ENCODE measurements at places on chromosomes 12 and 14.

DNA sequence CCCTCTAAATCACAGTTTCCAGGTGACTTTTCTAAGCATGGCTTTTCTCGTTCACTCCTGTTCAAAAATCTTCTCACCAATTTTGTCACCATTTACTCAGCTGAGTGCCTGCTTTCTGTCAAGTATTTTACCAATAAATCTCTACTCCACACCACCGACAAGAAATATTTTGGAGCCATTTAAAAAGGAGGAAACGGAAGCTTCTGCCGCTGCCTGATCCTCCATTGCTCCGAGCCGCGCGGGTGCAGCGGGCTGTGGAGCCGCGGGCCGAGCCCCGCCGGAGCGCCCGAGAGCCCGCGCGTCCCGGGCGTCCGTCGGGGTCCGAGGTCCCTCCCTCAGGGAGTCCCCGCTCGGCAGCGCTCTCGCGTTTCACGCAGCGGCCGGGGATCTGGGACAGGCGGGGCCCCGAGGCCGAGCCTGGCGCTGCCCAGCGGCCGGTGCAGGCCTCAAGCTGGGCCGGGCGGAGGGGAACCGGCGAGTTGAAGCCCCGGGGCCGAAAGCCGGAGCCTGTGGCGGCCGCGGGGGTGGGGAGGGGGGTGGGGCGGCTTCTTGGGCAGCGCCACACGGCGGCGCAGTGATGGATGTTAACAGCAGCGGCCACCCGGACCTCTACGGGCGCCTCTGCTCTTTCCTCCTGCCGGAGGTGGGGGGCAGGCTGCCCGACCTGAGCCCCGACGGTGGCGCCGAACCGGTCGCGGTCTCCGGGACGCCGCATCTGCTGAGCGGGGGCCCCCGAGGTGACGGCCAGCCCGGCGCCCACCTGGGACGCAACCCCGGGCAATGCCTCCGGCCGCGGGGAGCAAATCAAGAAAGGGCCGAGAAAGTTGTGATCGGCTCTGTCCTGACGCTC, 1.1 kb upstream of the HEBP1 start:
- peak; percentile 77 for DNase-seq

- DNase-seq: no peak
Observed at GRCh38 chr12:126358806-126359205, 1293.6 kb downstream of the AACS start.

DNA sequence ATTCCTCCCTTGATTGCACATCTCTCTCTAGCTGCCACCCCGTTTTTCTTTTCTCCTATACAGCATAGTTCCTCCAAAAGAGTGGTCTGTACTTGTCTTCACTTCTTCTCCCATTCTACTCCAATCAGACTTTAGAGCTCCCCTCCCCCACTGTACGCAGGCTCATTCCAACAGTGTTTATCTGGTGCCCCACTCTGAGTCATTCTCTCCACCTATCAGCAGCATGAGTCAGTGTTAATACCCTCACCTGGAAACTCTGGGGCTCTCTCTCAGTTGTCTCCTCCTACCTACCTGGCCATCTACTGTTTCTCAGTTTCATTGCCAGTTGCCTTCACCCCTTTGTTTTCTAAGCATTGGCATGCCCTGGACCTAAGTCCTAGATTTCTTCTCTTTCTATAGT, 175.1 kb upstream of the ARHGAP5 start:
- DNase-seq: no peak

DNA sequence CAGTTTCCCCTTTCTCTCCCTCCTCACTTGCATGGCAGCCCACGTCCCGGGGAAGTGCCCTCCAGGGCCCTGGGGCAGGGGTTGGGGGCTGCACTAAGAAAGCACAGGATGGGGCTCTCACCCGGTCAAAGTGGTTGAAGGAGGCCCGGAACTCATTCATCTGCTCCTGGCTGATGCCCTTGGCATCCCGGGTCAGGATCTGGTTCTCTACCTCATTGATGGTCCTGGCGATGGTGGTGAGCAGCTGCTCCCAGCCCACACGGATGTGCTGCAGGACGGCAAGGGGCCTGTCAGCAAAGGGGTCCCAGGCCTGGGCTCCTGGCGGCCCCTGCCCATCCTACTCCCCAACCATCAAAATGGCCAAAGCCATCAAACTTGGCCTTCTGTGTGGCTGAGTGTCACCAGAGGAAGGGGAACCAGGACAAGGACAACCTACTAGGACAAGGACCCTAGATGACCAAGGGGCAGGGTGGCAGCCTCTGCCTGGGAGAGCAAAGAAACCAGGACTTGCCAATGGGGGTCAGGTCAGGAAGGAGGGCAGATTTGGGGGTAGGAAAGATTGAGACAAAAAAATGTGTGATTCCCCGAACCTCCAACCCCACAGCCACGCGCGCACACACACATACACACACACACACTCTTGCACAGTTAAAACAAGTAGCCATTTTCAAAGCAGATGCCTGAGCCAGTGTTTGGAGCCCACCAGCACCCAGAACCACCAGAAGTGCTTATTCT, 87.1 kb upstream of the ZFP36L1 start:
- no peak for DNase-seq

DNA sequence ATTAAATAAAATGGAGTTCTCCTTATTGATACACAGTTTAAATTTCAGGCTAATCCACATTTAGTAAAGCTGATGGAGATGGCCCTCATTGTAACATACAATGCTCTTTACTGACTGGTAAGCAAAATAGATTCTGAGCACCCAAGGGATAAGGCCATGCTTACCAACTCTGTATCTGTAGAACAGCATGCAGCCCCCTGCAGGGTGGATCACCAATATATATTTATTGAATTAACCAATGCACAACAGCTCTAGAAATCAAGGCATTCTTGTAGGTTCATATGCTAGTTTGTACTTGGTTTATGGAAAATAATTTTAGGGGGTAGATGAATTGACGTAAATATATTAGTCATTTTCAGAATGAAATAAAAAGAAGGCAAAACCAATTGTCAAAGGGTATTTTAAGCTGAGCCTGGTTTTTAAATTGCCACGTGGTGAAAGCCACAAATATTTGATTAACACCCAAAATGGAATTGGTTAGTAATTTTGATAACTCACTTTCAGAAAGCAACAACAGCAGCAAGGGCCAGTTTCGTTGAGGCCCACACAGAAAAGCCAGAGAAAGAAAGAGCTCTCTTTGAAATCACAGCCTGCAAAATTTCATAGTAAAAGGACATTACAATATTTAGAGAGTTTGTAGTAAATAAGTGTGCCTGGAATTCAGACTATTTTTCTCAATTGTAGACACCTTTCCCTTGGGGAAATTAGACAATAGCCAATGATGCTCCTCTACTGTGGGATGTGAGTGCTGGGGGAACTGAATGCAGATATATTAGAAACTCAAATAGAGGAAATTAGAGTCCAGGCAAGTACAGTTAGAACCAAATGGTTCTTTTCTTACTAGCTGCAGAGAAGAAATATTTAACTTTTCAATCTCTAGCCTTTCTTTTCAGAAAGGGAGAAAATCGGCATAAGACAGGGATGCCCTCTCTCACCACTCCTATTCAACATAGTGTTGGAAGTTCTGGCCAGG, 216.2 kb upstream of the ABCD2 start:
- DNase-seq: no peak

- DNase-seq: no peak
Observed at GRCh38 chr12:13609894-13610679, 371.3 kb downstream of the GRIN2B start.

DNA sequence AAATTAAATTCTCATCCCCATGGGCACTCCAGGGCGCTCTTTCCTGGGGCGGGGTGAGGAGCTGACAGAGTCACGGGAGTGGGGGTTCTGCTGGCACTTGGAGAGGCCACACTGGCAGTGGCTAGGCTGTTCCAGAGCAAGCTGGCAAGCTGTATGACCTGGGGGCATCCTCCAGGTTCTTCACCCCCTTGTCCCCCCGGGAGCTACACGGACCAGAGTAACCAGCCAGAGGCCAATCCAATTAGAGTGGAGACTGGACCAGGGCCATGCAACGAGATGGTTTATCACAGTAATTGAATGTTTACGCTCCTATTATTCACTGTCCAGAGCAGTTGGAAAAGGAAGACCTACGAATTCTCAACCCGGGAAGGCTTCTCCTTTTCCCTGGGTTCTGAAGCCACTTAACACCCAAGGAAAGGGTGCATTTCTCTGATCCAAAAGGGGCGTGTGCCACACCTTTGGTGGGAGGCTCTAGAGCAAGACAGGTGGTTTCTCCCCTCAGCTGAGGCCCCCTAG, 43.8 kb upstream of the PNMA1 start:
- no peak for DNase-seq

DNA sequence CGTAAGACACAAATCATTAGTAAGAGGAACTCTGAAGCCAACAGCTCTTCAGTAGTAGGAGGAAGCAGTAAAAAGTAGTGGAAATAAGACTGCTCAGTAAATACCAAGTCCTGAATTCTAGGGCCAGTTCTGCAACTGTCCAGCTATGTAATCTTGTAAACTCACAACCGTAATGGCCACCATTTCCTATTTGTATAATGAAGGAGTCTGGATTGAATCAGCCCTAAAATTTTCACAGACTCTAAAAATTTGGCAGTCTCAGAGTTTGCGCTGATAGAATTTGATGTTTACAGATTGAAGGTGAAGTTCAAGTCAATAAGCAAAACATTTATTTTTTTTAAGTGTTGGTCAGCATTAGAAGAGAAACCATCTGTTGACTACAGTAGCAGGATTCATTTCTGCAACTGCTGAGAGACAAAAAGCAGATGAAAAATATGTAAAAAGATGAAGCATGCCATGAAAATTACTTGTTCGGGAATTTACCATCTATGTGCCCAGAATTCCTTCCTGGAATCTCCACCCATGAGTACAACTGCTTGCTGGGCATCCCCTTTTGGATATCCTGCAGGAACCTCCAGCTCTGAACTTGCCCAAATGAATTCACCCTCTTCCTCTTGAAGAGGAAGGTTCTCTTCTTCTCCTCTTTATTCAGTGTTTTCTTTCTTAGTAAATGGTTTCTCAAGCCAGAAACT, 47.5 kb downstream of the GALNT4 start:
- no peak for DNase-seq

DNA sequence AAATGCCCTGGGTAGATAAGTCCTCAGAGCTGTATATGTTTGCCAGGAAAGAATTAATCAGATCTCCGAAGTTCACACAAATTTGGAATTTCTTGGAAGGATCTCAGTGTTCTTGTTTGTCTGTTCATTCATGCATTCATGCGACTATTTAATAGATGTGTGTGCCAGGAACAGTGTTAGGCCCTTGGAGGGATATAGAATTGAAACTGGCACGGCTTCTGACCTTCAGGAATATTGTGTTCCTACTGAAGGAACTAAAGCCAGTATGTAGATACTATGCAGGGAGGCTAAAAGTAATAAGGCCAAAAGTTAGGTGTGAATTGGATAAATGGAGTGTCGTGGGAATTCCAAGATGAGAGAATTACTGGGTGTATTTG, 166.0 kb upstream of the NOS1 start:
- DNase-seq: no peak

GRCh38 chr12:75438059-75438754, 42.3 kb upstream of the GLIPR1 start:
- DNase-seq: no peak

DNA sequence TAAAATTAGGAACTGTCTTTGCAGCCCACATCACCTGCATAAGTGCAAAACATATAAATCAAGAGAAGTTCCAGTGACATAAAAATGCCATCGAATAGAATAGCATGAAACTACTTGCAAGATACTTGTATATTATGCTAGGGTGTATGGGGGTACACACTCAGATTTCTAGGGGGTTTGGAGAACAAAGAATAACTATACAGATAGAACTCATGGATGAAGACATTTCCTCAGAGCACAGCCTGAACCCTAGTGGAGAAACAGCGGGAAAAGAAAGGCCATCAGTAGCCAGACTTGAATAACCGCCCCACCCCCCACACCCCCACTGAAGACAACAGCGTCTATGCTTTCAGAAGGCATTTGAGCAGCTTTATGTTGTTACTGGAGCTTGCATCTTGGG, 425.8 kb downstream of the NPAS3 start:
- DNase-seq: no peak

GRCh38 chr14:21749306-21749868, 75.8 kb upstream of the OR4E1 start:
- DNase-seq: no peak

GRCh38 chr12:106288494-106289195, 13.9 kb upstream of the TCP11L2 start:
- peak; percentile 45 for DNase-seq

GRCh38 chr14:68369281-68370056, 423.4 kb downstream of the ZFP36L1 start:
- DNase-seq: no peak

DNA sequence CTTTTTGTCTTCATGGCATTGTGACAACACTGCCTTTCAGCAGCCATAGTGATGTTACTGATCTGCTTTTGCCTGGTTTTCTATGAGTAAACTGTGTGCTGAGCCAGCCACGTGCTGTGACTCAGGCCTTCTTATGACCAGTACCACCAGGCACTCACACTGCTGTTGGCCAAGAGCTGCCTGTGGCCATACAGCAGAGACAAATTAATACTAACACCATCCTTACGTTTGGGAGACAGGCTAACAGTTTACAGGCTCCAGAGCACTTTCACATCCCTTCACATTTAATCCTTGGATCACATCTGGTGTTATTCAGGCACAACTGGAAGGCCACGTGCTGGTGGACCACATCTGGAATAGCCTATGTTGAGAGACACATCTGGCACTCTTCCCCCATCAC, 377.9 kb downstream of the CCDC91 start:
- DNase-seq: peak; percentile 53

GRCh38 chr14:99201351-99202073, 70.5 kb downstream of the BCL11B start:
- no peak for DNase-seq

DNA sequence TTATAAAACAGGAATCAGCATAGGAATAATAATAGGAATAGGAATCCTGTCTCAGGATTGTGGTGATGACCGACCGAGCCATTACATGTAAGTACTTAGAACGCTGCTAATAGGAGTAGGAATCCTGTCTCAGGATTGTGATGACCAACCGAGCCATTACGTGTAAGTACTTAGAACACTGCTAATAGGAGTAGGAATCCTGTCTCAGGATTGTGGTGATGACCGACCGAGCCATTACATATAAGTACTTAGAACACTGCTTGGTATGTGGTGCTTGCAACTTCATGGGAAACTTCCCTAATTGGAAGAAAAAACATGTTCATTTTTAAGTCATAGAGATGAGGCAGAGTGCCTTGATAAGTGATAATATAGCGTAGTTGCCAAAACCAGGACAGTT, 30.0 kb downstream of the ELK3 start:
- no peak for DNase-seq

DNA sequence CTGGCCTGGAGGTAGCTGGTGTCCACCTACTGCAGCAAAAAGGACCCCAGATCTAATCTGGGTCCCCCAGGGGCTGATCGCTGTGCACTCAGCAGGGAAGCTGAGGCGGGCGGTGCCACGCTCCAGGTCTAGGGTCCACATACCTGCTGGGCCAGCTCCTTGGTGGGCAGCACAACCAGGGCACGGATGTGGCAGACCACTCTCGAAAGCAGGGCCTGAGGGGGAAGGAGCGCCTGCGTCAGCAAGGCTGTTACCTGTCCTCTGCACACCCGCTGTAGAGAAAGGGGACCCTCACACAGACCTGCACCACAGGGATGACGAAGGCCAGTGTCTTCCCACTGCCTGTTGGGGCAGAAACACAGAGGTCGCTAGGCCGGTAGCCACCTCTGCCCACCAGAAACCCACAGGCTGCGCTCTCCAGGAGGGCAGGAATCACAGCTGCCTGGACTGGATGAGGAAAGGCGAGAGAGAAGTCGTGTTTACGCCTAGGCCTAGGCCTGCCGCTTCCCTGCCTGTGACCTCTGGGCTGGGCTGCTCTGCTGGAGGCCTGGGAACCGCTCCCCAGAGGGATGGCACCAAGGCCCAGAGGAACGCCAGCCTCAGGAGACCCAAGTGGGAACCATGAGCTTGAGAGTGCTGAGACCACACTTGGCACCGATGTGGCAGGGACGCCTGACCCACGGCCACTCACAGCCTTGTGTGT, 2.0 kb downstream of the DDX51 start:
- no peak for DNase-seq

All from hepatic stellate cell (primary cell).